Upper lobe of left lung (tissue), 6 donors: ENCODE measurements at places on chromosomes 5 and 9. TPM values are rescaled to one million over a fixed set of nuclear protein-coding genes. Genes with fewer than 3 reads are reported as not detected.

DNA sequence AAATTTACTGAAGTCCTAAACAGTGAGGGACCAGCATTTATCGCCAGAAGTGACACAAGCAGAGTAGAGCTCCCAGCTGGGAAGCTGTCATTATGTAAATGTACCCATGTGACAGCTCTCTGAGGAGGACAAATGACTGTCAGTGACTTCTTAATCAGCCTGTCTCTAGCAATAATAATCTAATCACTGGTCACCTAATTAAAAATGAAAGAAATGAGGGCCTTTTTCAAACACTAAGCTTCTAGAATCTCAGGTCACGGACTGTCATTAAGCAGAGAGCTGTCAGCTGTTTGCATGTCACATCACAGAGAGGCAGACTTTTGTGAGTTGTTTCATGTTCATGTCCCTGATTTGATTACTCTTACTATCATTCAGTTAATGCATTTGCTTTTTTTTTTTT, 77.9 kb upstream of the FBXL17 start:
- DNase-seq, result no peak

GRCh38 chr5:173291722-173292658, 36.2 kb downstream of the STC2 start:
- no peak for DNase-seq

GRCh38 chr5:74300808-74301389, 339.6 kb downstream of the ENC1 start:
- DNase-seq, result no peak

- DNase-seq, result no peak
Measured at GRCh38 chr9:122075135-122076030, 17.7 kb downstream of the TTLL11 start.

DNA sequence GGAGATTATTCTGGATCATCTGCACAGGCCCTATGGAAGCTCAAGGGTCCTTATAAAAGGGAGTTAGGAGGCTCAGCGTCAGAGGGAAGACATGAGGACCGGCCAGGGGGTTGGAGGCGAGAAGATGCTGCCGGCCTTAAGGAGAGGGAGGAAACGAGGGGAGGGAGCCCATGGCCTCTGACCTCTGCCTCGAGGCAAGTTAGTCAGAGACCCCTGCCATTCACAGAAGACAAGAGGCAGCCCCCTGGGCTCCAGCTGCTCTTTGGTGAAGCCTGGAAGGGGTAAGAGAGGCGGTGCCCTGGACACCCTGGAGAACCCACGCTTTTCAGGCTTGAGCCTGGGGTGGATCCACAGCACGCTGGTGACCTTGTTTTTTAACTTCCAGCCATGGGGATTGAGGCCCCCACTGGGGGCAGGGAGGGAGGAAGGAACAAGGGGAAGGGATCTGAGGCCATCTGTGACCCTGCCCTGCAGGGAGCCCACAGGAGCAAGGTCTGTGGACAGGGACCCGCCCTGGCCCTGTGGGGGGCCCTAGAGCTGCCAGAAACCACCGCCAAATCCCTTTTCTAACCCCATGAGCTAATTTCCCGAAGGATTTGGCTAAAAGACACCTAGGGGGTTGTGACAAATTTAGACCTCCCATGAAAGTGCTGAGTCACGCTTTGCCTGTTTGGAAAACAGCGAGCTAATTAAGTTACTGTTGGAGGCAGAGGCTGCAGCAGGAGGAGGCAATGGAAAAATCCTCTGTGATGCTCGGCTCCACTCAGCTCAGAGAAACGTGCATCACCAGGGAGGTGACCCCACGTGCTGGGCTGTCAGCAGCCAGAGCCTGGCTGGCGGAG, 49.7 kb downstream of the OLFM1 start:
- DNase-seq, result no peak

DNA sequence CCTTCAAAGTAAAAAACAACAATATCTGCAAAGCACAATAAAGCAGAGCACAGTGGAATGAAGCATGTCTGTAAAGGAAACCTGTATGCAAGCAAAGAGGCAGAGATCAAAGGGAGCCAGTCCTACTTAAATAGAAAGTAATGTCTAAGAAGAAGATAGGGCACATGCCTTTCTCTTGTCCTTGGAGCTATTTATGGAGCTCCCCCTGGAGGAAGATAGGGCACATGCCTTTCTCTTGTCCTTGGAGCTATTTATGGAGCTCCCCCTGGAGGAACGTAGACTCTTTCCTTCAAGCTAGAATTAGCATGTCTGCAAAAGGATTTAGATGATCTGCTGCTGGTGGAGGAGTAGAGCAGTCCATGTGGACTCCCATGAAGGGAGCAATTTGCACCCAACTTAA, 168.1 kb upstream of the RASEF start:
- no peak for DNase-seq

- no peak for DNase-seq
Measured at GRCh38 chr5:91957666-91958065, 574.5 kb upstream of the ARRDC3 start.

GRCh38 chr5:40991168-40991980, 79.8 kb downstream of the MROH2B start:
- DNase-seq, result no peak

DNA sequence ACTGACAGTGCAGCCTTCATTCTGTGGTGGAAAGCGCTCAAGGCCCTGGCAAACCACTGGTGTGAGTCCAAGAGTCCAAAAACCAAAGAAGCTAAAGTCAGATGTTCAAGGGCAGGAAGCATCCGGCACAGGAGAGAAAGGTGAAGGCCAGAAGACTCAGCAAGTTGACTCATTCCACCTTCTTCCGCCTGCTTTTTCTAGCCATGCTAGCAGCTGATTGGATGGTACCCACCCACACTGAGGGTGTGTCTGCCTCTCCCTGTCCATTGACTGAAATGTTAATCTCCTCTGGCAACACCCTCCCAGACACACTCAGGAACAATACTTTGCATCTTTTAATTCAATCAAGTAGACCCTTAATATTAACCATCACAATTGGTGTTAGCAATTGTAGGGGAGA, 296.1 kb downstream of the NDUFS4 start:
- no peak for DNase-seq

- no peak for DNase-seq
Measured at GRCh38 chr9:18632632-18633403, 158.9 kb downstream of the ADAMTSL1 start.

DNA sequence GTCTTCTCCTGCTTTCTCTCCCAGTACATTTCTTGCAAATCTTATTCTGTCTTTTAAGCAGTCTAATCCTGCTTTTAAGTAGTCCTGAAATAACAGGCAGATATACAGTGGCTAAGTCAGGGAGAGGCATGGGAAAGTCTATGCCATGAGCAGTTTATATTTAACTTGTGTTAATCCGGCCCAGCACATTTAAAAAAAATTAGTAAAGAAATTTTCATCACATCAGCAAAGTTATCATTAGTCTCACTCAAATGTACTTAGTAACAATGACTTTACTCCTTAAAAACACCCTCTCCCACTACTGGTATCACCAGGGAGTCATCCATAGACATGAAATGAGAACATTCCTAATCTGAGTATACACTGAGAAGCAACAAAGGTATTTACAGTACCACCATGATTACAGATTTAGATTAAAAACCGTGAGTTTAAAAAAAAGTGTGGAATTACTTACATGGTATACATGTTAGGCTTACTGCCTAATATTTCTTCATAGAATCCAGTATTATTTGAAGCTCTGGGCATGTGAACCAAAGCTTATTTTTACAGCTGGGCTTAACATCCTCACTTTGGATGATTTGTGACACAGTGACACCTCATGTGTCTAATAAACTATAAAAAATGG, 75.9 kb upstream of the DAB2 start:
- DNase-seq, result no peak

DNA sequence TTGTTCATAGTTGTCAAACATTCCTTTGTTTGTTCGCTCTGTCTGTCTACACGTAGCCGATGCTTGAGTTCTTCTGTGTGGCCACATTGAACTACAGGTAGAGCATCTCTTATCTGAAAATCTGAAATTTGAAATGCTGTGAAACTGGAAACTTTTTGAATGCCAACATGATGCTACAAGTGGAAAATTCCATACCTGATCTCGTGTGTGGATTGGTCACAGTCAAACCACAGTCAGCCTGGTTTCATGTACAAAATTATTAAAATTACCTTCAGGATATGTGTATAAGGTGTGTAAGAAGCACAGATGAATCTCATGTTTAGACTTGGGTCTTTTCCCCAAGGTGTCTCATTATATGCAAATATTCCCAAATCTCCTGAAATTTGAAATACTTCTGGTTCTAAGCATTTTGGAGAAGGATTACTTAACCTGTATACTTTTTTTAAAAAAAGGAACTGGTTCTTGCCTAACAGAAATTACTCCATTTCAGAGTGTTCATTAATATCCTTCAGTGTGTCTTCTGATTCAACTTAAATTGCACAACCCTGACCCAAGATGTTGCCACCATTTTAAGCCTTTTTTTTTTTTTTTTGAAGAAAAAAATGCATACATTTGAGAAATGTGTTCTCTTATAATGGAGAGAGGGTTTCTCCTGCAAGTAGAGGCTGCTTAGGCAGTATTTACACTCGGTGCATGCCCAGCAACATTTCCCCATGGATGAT, 254.3 kb downstream of the MAST4 start:
- DNase-seq, result no peak

- DNase-seq, result peak; percentile 19
Measured at GRCh38 chr5:179263391-179264052, 81.7 kb downstream of the ADAMTS2 start.

DNA sequence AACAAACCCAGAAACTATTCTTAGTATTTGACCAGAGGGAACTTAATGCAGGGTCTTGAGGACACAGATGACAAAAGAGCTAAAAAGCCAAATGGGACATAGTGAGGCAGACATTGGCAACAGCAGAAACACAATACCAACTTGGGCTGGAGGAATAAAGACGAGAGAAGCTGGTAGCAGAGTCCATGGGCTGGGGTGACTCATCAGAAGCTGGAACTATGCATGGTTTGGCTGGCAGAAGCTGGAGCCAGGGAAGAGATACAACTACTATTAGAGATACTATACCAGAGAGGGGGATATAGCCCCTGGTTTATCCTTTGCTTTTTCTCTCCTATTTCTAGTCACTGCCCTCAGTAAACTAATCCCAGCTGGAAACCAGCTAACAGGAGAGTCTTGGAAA, 29.2 kb upstream of the DPYSL3 start:
- no peak for DNase-seq

GRCh38 chr5:62385816-62386400, 17.8 kb downstream of the DIMT1 start:
- DNase-seq, result no peak

GRCh38 chr5:170293273-170293672, 4.3 kb downstream of the LCP2 start:
- DNase-seq, result no peak

The FAM151B gene
- total RNA-seq, result 5.2 TPM

The SLC1A1 gene
- 58.0 TPM for total RNA-seq

The FSTL4 gene
- total RNA-seq, result 1.4 TPM

The ZNF879 gene
- 3.7 TPM for total RNA-seq

The SLC6A7 gene
- not detected for total RNA-seq

The RASGRF2 gene
- total RNA-seq, result 3.9 TPM

The DND1 gene
- 0.92 TPM for total RNA-seq

The LCN12 gene
- 2.9 TPM for total RNA-seq
